A673 (cell line): ENCODE measurements at places on chromosomes 5 and 9. TPM values are rescaled to one million over a fixed set of nuclear protein-coding genes. Genes with fewer than 3 reads are reported as not detected.

The TSLP gene
- total RNA-seq = 0.61 and 1.3 TPM in 2 replicates

The BTNL3 gene
- total RNA-seq = not detected in 2 replicates

- no peaks in the 10 kb centered on the region for H3K4me1 ChIP-seq
- H3K27me3 ChIP-seq = no peaks in the 10 kb centered on the region
- H3K4me3 ChIP-seq = no peak overlapping the region
- peak; percentile 48 for DNase-seq
Observed at GRCh38 chr9:9790216-9790872, 822.5 kb downstream of the PTPRD start.

- no peaks in the 10 kb centered on the region for H3K36me3 ChIP-seq
- no peak overlapping the region for H3K4me3 ChIP-seq
- no peaks in the 10 kb centered on the region for H3K4me1 ChIP-seq
- no peak for DNase-seq
- no peak overlapping the region for H3K27ac ChIP-seq
- H3K27me3 ChIP-seq = no peaks in the 10 kb centered on the region
Observed at GRCh38 chr5:179953987-179954386, 46.3 kb upstream of the TBC1D9B start.

- H3K4me1 ChIP-seq = no peaks in the 10 kb centered on the region
- DNase-seq = no peak
- no peaks in the 10 kb centered on the region for H3K36me3 ChIP-seq
- no peak overlapping the region for H3K4me3 ChIP-seq
- H3K27me3 ChIP-seq = no peaks in the 10 kb centered on the region
- no peak overlapping the region for H3K27ac ChIP-seq
Observed at GRCh38 chr9:118785456-118785855, 583.8 kb downstream of the BRINP1 start.

GRCh38 chr9:77953590-77953989 is 78.0 kb downstream of the GNAQ start:
- no peaks in the 10 kb centered on the region for H3K27me3 ChIP-seq
- H3K27ac ChIP-seq = no peak overlapping the region
- H3K4me1 ChIP-seq = peaks cover 47% of the 10 kb centered on the region

DNA sequence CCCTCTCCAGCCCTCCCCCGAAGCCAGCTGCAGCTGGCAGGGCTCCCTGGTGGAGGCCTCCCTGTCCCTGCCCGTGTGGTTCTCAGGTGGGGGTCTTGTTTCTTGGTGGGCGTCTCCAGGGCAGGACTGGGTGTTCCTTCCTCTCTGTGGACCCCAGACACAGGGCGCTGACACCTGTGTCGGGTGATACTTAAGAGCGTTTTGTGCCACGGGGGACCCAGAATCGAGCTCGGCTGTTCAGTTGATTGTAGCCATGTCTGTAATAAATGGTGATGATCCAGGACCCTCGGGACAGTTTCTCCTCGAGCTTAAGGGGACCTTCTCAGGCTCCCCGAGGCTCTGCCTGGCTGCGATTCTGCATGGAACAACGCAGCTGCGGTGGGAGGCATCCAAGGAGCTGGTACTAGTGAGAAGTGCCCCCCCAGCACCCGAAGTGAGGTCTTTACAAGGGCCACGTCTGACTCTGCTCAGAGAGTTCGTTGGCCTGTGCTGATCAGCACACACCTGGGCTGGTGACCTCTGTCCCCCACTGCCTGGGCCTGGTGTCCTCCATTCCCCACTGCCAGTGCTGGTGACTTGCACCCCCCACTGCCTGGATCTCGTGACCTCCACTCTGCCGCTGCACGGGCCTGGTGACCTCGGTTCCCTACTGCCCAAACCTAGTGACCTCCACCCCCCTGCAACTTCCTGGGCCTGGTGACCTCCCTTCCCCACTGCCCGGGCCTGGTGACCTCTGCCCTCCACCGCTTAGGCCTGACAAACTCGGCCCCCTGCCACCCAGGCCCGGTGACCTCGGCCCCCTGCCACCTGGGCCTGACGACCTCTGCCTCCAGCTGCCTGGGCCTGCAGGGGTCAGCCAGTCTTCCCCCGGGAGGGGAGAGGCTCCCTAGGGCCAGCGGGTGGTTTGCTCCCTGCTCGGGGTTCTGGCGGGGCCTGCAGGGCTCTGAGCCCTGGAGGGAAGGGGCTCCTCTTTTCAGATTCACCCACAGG is 36.0 kb downstream of the NDUFS6 start:
- no peak for DNase-seq
- H3K4me3 ChIP-seq = no peak overlapping the region
- H3K4me1 ChIP-seq = no peaks in the 10 kb centered on the region
- peaks cover 5% of the 10 kb centered on the region for H3K27me3 ChIP-seq
- H3K36me3 ChIP-seq = no peaks in the 10 kb centered on the region

DNA sequence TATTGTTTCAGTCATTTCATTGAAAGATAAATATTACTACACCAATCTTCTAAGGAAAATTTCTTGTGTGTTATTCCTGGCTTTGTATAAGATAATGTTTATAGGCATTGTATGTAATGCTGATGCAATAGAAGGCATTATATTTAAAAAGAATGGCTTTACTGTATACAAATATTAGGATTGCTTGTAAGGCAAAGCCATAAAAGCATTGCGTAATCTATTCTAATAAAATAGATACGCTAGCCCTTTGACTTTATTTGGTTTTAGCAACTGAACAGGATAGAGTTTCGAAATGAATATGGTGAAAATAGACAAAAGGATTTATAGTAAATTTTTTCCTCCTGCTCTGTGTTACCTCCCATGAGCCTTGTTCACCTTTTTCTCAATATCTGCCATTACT is 5.5 kb upstream of the LYSMD3 start:
- no peak overlapping the region for H3K27ac ChIP-seq
- DNase-seq = no peak
- peaks cover 3% of the 10 kb centered on the region for H3K27me3 ChIP-seq
- peaks cover 8% of the 10 kb centered on the region for H3K4me1 ChIP-seq
- no peak overlapping the region for H3K4me3 ChIP-seq

DNA sequence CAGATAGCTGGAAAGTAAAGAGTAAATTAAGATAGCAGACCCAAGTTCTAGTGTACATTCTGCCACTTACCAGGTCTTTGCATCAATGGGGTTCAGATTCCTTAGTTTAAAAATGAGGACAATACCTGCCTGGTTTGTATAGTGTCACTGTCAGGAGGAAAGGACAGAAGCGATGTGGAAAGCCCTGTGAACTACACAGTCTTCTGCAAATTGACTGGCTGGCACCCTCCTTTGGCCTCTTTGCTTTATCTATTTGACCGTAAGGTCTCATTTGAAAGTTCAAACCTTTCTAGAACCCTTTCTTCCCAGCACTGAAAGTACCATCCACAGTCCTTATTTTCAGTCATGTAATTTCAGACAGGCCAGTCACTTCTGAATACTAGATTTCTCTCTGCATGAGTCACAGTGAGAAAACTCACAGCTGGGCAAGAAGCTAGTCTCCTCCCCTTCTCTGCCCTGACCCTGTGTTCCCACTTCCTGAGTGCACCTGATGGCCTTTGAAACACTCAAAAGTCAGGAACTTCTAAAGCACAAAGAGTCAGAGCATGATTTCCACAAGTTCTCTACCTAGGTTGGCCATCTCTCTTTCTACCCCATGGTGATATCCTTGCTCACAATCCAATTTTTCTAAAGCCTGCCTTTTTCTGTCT is 91.3 kb upstream of the RASEF start:
- H3K27ac ChIP-seq = no peak overlapping the region
- no peak overlapping the region for H3K4me3 ChIP-seq
- no peaks in the 10 kb centered on the region for H3K36me3 ChIP-seq

- no peaks in the 10 kb centered on the region for H3K36me3 ChIP-seq
- H3K27me3 ChIP-seq = no peaks in the 10 kb centered on the region
- no peak for DNase-seq
- H3K4me3 ChIP-seq = no peak overlapping the region
- no peaks in the 10 kb centered on the region for H3K4me1 ChIP-seq
Observed at GRCh38 chr5:72940082-72940481, 15.8 kb upstream of the FCHO2 start.

DNA sequence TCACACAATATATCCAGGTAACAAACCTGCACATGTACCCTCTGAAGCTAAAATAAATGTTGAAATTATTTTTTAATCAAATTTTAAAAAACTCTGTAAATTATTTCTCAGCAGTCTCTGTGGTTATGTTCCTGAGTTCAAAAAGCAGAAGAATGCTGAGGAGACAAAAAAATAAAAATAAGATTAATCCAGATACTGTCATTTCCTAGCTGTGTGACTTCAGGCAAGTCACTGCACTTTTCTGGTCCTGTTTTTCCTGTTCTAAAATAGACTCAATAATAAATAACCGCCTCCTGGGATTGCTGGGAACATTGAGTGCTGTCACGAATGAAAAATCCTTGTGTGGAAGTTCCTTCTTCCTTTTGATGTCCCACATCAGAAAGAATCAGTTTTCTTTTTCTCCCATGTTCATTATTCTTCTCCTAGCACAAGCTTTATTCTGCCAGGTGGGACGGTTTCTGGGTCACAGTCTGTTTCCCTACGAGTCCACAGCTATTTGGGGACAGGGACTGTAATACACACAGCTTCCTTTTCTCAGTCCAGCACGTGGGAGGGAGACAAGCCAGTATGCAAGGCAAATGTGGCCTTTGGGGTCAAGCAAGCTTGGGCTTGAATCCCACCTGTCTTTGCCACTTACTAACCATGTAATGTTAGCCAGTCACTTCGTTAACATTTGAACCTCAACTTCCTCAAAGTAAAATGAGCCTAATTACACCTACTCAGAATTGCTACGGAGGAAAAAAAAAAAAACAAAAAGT is 156.9 kb downstream of the TRIM32 start:
- H3K36me3 ChIP-seq = no peaks in the 10 kb centered on the region
- no peak for DNase-seq
- H3K4me3 ChIP-seq = no peak overlapping the region

DNA sequence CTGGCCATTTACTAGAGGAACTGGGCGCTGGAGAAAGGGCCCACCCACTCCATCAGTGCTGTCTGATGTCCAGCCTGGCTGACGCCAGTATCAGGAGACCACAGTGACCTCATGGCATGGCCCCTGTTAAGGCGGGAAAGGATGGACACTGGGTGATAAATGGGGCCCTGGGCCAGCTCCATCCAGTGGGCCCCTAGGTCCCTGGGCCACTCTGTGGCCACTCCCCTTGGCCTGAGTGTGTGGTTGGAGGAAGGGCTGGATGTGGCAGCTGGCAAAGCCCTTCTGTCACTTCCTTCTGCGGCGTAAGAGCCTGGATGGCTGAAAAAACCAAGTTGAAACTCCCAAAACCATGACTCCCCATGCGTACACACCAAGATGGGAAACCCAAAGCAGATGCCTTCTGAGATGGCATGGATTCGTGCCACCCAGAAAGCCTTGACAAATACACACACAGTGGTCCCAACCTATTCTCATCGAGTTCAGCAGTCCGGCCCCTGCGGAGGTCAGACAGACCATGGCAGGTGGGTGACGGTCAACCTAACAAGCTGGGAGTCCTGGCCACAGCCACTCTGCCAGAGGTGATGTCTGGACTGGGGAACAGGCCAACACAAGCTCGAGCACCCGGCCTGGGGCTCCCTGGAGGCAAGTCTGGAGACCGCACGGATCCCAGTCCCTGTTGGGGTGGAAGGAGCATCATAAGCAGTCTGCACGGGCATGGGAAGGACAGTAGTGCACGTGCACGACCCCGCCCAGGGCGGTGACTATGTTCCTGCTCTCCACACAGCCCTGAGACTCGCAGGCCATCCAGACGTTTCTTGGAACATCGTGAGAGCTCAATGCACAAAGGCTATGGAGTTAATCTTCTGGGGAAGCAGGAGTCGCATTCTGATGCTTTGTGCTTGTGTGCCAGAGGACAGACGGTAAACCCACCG is 45.2 kb upstream of the NOTCH1 start:
- no peak overlapping the region for H3K27ac ChIP-seq
- H3K4me1 ChIP-seq = peaks cover 31% of the 10 kb centered on the region
- H3K4me3 ChIP-seq = no peak overlapping the region
- H3K27me3 ChIP-seq = no peaks in the 10 kb centered on the region
